ENCODE measurements at places on chromosomes 7 and 10.

DNA sequence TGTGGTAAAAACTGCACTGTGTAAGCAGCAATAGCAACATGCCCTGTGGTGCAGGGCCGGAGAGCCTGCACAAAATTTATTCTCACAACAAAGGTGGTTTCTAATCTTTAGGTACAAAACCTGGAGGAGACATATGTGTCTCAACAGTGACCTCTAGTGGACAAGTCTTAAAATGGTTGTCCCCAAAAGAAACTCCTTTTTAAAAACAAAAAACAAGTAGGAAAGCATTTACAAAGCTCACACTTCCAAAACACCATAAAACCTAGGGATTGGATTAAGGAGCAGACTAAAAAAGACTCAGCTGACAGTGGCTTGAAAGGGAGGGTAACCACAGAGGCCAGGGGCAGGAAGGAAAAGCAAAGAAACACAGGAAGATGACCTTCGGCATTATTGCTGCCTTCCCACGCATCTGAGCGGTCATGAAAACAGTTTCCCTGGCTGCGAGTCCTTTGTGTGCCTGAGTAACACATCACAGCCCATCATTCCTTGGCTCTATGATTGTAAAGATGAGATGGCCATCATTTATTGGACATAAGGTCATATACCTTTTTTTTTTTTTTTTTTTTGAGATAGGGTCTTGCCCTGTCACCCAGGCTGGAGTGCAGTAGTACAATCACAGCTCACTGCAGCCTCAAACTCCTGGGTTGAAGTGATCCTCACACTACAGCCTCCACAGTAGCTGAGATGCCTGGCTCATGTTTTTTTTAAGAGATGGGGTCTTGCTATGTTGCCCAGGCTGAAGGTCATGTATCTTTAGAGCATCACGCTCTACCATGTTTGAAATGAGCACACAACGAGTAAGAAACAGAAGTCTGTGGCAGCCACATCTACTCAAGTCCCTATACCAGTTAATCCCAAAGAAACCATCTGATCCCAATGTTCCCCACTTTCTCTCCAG lies 39.5 kb downstream of the RSU1 start:
- DNase-seq, result no peak

DNA sequence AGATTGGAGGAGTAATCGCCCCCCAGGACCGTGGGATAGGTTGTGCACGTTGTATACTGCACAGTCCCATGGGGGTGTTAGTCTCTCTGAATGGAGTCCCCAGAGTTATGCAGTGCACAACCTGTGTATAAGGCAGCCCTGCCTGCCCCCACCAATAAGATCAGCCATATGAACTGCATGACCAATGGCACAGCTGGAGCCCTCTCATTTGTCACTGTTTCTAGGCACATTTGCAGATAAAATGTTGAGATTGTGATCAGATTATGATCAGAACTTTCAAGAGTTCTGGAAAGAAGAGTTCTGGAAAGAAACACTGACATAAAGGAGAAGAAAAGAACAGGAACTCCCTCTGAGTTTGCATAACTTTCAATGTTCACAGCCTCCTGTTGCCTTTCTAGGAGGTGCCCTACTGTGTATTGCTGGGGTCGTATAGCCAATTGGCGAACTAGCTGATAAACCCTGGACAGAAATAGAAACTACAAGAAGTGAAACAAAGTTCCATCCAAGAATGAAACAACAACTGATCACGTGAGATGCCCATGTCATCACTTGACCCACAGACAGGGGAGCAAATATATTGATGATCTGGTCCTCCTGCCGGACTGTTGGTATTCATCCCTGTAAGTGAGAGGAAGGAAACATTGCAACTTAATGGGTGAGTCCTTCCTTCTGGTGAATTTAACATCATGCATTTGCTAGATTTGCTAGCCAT lies 49.6 kb upstream of the TOMM7 start:
- no peak for DNase-seq

GRCh38 chr7:23514755-23515154 lies 17.0 kb downstream of the TRA2A start:
- no peak for DNase-seq

- peak; percentile 50 for DNase-seq
Measured at GRCh38 chr7:92058040-92058439, 76.2 kb downstream of the CYP51A1 start.

- no peak for DNase-seq
Measured at GRCh38 chr7:28405662-28406061, 6.7 kb upstream of the CREB5 start.

DNA sequence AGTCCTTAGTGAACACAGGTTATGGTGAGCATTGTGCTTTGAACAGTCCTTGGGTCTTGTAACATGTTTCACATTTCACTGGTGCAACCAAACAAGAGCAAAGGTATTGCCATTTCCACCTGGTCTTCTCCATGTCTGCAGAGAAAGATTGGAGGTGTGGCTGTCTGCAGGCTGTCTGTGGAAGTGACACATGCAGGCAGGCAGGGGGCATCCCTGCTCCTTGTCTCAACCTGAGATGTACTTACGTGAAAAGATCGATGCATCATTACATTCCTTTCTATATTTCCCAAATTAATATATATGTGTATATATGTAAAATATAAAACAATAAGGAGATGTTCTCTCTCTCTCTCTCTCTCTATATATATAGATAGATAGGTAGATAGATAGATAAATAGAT lies 54.3 kb downstream of the LRRC18 start:
- no peak for DNase-seq

DNA sequence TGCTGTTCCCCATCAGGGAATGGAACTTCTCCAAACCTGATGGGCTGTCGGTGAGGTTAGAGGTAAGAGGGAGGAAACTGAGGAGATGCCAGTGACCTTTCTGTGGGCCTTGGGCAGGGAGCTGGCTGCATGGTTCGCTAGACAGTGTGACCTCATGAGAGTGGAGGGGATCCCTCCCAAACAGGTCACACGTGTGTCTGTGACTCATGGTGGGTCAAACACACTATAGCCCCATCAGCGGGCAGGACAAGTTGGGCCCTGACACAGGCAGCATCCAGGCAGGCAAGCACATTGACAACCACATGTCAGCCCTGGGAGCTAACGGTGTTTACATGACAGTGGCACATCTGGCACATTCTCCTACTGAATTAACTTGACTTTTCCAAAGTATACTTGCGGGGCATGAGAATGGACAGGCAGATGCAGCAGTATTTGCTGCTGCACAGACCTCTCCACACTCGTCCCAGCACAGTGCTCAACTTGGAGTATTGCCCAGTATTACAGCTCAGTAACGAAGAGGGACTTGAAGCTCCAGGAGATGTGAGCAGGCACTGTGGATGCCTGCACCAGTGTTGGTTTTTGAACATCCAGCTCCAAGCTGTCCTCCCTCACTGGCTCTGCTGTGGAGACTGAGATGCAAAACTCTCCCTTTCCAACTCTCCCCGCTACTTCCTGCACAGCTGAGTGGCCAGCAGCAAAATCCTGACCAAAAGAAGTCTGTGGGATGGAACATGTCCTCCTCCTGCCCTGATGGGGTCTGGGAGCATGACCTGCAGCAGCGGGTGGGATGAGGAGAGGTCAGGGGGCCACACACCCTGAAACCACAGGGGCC lies 199.6 kb downstream of the WDR37 start:
- DNase-seq, result no peak

DNA sequence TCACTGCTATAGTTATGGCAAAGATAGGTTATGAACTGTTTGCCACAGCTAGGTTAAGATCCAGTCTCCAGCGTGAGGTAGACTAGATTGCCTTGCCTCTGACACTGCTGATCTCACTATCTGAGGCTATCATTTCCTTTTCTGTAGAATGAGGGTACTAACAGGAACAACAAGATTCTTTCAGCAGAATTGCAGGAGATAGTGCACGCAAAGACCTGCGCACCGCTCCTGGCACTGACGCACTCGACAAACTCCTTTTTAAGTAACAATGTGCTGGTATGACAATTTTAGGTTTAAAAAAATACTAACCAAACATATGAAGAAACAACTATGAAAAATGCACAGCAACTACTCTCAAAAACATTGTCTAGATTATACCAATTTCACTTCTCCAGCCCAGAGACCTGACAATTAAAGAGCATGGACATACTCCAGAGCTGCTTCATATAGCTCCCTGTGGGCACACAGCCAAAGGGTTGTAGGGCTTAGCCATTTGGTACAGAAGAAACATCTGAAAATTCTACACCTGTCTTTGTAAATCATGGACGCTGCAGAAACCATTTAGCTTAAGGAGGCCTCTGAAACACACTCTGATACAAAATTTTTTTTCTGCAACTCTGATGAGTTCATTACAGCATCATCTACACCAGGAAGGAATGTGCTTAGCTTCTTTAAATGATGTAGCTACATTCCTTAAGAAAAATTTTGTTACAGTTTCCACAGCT lies 7.8 kb downstream of the ADAM12 start:
- no peak for DNase-seq

DNA sequence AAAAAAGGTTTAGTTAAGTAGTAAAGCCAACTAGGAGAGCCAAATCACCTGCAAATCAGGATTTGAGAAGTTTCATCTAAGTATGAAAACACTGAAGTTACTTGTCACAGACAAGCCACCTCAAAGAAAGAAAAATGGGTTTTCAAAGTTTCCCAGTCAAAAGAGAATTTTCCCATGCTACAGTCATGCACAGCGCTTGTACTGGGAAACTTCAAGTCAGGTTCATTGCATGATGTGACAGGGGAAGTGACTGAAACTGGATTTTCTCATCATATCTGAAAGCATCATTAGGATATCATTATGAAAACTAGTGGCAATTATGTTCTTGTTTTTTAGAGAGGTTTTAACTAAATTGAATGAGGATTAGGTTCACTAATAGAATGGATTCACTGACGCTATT lies 167.0 kb downstream of the SGMS1 start:
- no peak for DNase-seq

DNA sequence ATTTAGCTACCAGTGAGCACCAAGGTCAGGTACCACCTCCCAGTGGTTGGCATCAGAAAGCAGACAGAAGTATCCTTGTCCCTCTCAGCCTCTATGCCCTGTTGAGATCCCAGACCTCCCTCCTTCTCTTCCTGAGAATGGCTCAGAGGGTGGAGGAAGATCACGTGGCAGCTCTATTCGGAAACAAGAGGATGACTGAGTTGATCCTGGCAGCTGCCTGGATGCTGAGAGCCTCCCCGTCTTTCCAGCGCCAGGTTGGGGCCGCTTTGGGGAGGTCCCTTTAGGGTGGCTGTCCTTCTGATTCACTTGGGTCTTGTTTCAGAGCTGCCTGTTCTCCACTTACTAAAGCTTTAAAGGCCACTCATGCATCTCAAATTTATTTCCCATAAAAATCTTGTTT lies 36.9 kb upstream of the NPFFR1 start:
- DNase-seq, result no peak
